ENCODE measurements at places on chromosomes 3 and 15. TPM values are rescaled to one million over a fixed set of nuclear protein-coding genes. Genes with fewer than 3 reads are reported as not detected.

DNA sequence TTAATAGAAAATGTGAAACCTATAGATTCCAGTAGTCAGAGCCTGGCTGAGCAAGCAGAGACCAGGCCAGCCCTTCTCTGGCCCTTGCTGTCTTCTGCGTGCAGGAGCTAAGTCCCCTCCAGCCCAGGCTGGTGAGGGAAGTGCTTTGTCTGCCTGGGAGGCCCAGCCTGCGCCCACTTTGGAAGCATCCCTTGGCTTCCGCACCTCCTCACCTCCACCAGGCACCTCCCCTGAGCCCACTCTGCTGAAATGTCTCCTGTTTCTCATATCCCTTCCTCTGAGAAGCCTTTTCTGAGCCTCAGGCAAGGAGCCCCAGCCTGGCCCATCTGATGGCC, 45.3 kb downstream of the ALDH1L1 start:
- peak; percentile 16 for DNase-seq

DNA sequence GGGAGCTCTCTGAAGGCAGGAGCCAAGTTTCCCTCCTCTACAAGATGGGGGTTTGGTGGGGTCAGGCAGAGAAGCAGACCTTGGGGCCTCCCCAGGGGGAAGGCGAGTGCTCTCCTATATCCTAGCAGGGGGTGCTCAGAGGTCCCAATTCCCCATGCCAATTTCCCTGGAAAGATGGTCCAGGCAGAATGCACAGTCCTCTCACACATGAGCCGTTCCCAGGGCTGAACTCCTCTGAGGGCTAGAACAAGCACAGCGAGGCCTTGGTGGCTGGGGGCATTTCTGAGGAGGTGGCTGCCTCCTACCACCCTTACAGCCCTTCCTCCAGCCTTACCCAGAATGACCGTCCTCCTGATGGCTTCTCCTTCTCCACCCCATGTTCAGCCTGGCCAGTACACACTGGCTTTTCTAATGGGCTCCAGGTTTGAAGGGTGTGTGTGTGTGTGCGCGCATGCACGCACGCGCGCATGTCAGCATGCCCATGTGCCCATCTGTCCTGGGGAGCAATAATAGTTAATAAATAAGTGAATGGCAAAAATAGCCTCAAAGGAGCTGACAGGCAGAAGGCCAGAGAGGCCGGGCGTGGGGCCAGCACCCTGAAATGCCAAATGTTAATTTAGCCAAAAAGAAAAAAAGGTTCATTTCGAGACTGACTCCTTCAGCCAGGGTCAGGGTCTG, 24.4 kb downstream of the ADCY5 start:
- no peak for DNase-seq

CD86 gene
- 17.6 TPM for total RNA-seq

- no peak for DNase-seq
These were observed 26.6 kb downstream of the ILDR1 start for GRCh38 chr3:121995161-121996137.

GRCh38 chr3:16723978-16724377, 118.8 kb upstream of the DAZL start:
- no peak for DNase-seq

DNA sequence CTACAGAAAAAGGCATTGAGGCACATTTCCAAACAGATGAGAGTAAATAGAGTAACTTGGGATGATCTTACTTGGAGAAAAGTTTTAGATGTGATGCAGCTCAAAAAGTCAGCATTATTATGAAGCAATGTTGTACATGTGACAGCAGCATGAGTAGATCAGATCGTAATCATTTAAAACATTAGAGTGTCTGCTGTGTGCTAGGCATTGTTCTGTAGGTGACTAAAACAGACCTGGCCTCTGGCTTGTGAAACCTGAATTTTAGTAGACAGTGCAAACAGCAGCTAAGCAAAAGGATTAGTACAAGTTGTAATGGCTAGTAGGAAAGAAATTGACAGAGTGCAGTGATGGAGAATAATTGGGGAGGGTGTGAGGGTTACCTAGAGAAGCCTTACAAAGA, 15.1 kb downstream of the UBE2E1 start:
- no peak for DNase-seq

UBE2E2 gene
- total RNA-seq = 42.3 TPM

- no peak for DNase-seq
These were observed 630.9 kb downstream of the PYDC2 start for GRCh38 chr3:192091831-192092230.

GRCh38 chr15:81643771-81644170, 269.8 kb upstream of the TMC3 start:
- no peak for DNase-seq

DNA sequence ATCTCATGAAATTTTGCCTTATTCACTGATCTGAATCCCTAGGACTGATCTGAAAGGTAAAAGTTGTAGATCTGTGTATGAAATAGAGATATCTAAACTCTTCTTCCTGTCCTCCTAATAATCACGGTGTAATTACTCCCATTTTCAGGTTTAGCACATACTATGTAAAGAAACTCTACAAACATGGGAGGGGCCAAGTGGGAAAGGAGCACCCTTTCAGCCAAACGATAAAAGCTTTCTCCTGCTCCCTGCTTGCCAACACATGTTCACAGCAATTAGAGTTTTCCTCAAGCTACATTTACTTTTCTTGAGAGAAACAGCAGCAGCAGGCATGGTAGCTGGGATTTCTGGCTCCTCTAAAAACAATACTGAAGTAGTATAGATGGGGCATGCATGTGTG, 71.6 kb downstream of the CHAC1 start:
- DNase-seq = no peak

IGDCC3 gene
- total RNA-seq = not detected

ZIC1 gene
- 0.55 TPM for total RNA-seq

DNA sequence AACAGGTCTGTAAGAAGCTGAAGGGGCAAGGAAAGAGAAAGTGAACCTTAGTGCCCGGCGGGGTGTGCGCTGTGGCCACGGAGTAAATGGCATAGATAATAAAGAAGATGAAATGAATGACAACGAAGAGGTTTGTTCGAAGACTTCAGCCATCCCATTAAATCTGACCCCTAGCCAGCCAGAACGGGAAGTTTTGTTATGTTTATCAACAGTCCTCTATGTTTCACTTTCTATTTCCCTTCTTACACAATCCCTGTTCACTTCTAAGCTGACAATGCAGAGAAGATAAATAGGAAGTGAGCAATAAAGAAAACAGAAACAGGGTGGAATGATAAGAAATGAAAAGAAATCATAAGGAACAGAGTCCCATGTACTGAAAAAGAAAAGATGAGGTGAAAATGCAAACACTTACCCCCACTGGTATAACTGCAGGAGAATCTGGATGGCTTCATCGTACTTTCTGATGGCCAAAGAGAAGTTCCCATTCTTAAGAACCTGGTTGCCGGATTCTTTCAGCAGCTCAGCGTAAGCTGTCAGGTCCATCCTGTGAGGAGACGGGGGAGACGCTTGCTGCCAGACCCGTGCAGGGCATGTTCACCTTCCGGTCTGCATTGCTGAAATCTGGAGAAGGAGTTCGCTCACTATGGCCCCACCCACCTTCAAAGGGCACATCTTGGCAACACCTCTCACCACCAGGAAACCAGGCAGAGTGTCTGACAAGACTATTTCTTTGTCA, 36.8 kb downstream of the TRANK1 start:
- no peak for DNase-seq

DNA sequence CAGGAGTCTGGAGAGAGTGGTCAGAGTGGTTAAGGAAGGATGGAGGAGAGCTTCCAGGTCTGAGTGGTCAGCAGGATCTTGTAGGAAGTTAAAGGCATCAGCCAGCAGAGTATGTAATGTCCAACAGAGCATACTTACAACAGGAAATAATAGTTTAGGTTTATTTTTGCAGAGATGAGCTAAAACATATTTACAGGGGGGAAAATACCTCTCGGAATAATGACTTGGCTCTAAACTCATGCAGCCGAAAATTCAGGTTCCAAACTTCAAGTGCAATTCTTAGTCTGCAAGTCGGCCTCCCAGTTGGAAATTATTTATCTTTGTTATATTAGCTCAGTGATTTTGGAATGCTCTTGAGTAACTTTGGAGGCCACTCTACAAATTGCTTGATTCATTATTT, 385.0 kb upstream of the C2CD4B start:
- DNase-seq = no peak

DNA sequence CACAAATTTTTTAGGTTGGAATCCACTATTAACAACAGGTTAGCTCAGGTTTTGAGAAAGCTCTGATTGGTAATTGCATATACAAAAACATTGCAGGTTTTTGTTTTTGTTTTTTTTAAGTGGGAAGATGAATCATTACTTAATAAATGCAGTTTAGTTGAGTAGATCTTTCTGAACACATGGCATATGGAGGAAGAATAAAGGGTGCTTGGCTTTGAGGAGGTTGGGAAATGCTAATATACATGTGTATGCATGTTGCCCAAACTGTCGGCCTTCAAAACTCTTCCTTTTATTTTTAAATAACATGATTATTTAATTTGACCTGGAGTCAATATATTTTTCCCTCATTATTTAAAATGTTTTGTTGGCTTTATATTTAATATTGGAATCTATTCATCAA, 32.8 kb downstream of the ZBTB38 start:
- DNase-seq = no peak

GRCh38 chr15:69656271-69657030, 203.8 kb downstream of the RPLP1 start:
- DNase-seq = no peak

DNA sequence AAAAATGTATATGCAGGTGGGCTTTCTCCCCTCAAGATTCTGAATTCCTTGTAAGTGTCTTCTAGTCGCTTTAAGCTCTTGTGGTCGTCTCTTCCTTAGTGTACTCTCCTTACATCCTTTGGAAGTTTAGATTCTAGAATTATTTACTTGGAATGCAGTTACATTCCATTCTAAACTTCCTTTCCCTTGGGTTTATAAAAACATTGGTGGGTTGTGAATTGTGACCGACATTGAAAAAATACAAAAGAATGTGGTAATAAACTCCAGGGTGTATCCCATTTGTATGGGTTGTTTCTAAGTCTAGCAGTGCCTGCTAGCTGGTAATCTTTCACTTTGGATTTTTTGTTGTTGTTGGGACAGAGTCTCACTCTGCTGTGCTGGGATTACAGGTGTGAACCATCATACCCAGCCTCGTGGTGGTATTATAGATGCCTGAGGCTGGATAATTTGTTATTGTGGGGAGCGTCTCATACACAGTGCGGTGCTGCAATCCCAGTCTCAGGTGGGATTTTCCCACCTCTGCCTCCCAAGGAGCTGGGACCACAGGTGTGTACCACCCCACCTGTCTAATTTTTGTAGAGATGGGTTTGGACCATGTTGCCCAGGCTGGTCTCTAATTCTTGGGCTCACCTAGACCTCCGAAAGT, 9.1 kb downstream of the CHD2 start:
- DNase-seq = no peak

- DNase-seq = no peak
These were observed 229.5 kb upstream of the ROPN1 start for GRCh38 chr3:124221422-124221821.

ZDHHC23 gene
- total RNA-seq = 10.9 TPM

ARHGAP31 gene
- 70.3 TPM for total RNA-seq
